ENCODE measurements at places on chromosomes 13 and 19.
A peak's percentile ranks its signal among the peaks of the same experiment; 100 is the strongest.

DNA sequence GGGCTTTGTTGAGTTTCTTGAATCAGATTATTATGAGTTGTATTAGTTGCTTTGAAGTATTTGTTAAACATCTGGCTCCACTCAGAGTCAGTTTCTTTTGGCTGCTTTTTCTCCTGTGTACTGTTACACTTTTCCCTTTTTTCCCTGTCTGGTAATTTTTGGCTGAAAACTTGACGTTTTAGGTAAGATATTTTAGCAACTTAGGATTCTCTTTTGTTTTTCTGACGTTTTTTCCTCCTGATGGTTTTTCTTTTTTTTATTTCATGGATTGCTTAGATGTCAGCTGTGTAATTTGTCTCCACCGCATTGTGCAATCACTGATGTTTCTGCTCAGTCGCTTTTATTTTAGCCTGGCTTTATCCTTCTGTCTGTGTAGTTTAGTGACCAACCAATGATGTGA is 20.7 kb downstream of the RFC3 start:
- DNase-seq: peak; percentile 45

DNA sequence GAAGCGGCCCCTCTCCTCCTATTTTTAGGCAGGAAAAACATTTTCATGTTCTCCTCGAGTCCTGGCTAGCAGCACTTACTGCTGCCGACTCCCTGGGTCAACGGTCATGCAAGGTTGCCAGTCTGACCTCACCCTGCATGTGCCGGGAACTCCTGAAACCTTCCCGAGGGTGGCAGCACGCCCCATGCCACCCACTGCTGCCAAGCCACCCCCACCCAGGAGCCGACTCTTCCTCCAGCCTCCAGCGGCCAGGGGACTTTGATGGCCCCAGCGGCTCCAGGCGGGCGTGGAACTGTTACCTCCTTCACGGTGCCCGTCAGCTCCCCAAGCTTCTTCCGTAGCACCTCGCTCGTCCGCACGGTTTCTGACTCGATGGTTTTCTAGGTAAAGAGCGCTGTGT is 8.7 kb downstream of the TIMM44 start:
- no peak for DNase-seq

DNA sequence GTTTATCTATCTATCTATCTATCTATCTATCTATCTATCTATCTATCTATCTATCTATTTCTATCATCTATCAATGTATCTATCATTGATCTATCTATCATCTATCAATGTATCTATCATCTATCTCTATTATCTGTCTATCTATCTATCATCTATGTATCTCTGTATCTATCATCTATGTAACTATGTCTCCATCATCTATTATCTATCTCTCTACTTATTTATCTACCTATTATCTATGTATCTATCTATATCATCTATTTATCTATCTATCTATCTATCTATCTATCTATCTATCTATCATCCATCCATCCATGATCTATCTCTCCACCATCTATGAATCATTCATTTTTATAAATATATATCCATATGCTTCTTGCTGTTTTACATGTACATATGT is 15.8 kb downstream of the CYP4F3 start:
- DNase-seq: no peak

DNA sequence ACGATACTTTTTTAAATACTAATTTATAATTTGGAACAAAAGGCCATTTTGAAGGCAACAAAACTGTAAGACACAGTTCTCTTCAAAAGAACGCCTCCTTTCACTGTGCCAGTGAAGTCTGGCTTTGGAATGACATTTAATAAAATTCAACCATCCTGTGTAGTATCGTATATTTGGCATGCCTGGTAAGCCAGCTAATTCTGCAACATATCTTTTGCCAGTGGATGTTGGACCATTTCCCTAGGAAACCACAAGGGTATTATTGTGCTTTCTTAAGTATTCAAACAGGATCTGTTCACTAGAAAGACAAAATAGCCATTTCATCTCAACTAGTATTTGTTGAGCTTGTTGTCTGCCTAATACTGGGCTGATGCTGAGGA is 111.6 kb downstream of the RGCC start:
- DNase-seq: peak; percentile 71

DNA sequence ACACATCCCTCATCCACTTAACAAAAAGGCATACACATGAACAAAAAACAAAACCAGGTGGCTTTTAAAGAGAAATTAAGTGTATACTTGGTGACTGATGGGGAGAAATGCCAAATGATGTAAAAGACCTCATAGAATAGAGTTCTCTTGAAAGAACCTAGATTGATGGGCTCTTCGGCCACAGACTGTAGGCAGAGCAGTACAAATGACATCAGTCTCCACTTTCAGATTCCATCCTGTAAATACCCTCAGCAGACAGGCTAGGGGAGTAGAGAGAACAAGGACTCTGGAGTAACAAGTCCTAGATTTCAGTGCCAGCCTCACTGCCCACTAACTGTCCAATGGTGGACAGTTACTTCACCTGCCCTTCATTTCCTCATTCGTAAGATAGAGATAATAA is 203.8 kb downstream of the MZT1 start:
- DNase-seq: no peak

DNA sequence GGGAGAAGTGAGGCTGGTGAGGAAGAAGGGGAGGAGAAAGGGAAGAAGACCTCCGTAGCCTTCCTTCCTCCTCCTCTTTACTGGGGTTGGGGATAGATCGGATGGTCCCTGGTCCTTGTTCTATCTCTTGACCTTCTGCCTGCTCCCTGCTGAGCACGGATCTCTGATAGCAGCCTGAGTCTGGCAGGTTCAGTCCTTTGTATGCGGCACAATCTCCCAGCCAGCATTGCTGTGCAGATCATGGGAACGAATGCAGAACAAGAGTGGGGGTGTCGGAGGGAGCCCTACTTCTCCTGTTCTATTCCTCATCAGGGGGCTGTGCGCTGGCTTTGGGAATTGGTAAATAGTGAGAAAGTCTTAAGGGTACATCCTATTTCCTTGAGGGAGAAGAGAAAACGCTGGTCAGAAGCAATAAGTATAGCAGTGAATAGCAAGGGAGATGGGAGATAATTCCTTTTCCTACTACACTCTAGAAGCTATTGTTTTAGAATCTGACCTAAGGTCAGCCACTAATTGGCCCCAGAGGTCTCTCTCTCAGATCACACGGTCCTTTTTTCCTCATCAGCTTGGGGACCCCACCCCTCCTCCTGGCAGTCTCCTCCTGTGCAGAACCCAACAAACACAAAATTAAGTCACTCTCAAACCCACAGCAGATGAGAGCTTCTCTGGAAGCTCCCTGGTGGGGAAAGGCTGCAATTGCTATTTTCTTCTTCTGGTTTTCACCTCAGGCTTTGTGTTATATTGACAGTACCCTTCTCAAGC is 41.0 kb downstream of the KL start:
- peak; percentile 34 for DNase-seq

- peak; percentile 66 for DNase-seq
These were observed 732 bp upstream of the DCLK1 start for GRCh38 chr13:36131931-36132297.

DNA sequence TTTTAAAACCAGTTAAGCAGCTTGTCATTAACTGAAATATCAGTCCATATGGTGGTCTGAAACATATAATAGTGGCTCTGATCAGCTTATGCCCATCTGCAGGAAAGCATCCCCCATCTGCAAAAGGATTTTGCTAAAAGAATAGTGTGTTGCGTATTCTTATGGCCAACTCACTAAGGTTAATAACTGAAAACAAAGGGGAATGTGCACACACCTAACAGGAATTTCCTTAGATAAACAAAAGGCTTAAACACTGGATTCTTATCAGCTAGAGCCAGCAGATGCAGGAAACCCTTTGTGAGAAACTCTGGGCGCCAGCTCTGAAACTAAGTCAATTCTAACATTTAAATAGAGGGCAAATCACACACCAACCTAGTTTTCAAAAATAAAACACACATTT is 22.1 kb downstream of the VPS36 start:
- peak; percentile 75 for DNase-seq

DNA sequence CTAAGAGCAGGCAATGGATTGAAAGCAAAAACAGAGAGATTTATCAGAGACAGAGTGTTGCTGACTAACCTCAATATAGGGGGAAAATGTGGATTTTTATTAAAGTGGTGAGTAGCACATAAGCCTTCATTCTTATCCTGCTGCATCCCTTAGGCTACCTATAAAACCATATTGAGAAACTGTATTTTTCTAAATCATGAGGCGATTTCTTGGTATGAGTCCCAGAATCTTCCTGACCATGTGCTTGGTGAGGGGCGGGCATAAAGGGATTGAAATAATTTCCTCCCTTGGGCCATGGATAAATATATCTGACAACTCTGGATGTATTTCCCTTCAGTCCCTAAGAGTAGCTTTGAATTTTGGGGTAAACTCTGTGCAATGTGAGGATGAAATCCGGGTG is 72.8 kb downstream of the EFNB2 start:
- DNase-seq: no peak

DNA sequence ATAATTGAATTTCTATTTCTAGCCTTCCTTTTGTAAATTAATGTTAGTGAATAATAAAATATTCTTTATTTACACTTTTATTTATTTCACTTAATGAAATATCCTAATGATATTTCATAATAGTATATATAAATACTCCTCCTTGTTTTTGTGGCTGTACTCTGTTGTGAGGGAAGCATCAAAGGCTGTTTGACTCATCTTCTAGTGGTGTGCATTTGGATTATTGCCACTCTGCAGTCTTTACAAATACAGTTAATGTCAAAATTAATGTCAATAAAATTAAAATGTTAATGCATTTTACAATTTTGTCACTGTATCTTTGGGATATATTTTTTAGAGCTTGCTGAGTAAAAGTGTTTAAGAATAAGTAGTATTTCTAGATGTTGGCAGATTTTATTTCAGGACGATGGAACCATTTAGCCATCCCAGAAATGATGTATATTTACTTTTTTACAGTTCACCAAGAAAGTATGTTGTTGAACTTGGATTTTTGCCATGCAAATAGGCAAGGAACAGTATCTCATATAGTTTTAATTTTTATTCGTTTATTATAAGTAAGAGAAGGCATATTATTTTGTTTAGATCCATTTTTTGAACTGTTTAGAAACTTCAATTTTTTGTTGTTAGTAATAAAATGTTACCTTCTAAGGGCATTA is 281.2 kb upstream of the SLITRK6 start:
- no peak for DNase-seq

DNA sequence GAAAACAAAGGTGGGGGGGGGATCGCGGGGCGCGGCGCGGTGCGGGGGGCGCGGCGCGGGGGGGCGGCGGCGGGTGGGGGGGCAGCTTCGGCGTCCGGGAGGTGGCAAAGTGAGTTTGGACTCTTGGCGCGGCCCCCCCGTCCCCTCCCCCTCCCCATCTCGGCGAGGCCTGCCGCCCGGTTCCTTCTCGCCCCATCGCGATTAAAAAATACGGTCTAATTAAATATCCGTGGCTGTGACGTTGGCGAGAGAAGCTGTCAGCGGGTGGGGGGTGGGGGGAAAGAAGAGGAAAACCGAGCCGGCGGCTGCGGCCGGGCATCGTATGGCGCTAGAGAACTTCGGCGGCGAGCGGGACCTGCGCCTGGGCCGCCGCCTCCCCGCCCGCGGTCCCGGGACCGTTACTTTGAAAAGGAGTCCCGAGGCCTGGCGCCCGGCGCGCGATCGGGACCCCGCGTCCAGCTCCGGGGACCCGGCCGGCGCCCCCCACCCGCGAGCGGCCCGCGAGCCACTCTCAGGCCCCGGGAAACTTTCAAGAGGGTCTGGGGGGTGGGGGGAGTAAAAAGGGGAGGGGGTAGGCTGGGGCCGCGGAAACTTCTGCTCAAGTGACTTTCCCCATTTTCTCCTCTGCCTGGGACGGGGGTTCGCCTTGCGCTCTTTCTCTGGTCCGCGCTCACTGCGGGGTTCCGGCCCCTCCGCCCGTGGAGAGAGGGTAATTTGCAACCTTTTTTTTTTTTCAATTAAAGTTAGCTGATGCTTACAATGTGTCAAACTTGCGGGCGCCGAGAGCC is 146.3 kb upstream of the ZNF536 start:
- no peak for DNase-seq

DNA sequence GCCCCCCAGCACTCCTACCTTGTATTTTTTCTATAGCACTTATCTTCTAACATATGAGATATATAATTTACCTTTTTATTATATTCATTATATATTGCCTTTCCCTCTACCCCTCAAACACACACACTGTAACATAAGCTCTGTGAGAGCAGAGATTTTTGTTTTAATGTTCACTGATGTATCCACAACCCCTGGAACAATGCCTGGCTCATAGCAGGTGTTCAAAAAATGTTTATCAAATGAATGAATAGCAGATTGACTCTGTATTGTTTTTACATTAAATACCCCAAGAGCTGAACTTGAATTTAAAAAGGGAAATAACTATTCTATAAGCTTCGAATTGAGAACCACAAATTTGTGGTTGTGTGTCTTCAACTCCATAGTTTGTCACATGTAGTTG is 11.0 kb downstream of the POLR1D start:
- DNase-seq: no peak

DNA sequence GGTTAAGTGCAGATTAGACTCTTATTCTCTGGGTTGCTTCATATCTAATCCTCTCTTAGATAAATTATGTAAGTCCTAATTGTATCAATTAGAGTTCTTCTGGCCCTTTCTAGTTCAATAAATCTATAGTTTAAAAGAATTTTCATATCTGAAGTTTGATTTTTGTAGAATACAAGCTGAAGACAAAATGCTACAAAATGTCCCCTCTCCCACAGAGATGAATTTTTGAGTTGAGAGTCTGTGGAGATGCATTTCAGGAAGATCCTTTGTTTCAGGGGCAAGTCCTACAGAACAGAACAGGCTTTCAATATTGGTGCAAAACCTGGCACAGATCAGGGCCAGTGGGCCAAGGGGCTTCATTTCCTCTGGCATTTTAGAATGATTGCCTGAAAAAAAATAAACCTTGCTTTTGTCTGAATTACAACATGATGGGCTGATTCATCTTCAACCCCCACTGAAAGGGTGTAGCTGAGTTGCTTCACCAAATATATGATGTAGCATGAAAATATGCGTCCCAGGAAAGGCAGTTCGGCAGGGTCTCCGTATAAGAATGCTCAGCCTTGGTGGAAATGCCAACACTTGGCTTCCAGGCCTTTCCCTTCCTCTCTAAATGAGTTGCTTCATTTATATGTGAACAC is 6.4 kb upstream of the IPO5 start:
- DNase-seq: peak; percentile 94

DNA sequence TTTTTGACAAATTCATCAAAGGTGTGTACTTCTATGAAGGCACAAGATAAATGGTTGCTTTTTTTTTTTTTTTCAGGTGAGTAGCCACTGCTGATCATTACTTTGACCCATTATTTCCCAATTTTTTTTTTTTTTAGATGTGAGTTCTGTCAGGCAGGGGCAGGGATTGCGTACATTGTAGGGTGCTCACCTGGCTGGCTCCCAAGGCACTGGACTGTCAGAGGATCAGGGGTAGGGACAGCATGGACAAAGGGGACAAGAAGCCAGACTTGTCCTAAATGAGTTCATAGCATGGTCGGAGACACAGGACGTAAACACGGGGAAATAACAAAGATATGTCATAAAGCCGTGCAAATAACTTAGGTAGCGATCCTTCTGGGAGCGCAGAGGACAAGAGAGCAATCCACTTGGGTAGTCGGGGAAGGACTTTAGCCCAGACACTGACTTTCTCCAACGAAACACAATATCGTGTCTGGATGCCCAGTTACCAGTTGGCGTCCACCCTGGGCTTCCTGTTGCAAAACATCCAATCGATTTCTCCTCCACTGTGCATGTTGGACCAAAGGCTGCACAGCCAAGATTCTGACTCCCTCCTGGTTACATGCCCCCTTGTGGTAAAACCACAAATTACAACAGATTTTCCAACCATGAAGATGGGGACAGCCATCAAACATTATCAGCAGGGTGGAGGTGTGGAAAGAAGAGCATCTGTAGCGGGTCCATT is 27.5 kb upstream of the KATNAL1 start:
- peak; percentile 39 for DNase-seq

GRCh38 chr19:41555748-41556147 is 20.2 kb upstream of the CEACAM21 start:
- no peak for DNase-seq
